ENCODE measurements at places on chromosomes 4 and X.

DNA sequence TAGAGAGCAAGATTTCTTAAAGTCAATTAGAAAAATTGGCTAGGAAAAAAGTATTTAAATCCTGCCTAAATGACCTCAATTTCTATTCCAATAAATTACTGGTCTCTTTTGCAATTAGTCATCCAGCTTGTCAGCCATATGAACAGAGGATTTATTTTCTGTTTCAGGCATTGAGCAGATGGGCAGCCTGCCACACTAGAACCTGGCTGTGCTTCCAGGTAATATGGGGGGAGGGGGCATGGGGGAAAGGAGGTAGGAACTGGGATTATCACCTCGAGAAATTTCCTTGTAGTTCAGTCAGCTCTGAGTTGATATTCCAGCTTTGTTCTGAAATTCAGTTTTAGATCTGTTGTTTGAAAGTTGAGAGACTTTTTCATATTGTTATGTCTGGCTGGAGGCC is 206.3 kb upstream of the LCORL start:
- DNase-seq = no peak

- no peak for DNase-seq
Measured at GRCh38 chr4:55125763-55126541, 557 bp upstream of the KDR start.

DNA sequence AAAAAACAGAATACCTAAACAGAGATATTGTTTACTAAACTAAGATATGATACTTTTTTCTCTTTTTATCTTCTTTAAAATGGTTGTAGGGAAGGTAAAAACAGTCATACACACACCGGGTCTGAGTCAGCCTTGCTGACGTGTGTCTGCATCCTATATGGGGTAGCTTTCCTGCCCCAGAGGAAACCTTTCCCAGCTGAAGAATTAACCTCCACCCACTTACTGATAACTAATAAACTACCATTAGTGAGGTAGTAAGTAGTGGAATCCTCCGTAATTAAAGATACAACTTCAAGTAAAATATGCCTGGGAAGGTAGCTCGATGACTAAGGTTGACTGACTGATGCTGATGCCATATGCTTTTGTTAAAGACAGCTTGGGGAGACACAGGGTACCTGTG is 312.2 kb downstream of the DCTD start:
- no peak for DNase-seq

DNA sequence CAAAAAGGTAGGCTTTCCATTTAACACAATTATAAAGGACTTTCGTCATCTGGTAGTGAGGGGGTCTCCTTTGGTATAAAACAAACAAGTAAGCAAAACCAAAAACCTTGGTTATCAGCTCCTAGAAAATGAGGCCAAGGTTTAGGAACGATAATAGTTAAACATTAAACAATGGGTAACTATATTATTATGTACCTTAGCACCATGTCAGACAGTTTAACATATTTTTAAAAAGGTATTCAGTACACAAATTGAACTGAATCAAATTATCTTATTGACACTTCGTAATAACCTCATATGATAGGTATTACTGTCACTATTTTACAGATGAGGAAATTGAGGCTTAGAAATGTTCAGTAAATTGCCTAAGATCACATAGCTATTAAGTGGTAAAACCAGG is 32.1 kb upstream of the RAB9B start:
- DNase-seq = no peak

DNA sequence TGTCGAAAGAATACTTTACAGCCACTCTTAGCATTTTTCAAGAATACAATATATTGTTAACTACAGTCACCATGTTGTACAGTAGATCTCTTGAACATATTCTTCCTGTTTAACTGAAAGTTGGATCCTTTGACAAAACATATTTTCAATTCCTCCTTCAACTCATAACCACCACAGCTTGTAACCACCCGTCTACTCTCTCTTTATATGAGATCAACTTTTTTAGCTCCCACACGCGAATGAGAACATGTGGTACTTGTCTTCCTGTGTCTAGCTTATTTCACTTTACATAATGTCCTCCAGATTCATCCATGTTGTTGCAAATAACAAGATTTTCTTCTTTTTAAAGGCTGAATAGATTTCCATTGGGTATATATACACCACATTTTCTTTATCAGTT is 338.3 kb upstream of the IGFBP7 start:
- DNase-seq = no peak

- DNase-seq = no peak
Measured at GRCh38 chr4:10123227-10124101, 6.9 kb upstream of the WDR1 start.

GRCh38 chr4:156559346-156559745 is 412.3 kb downstream of the PDGFC start:
- DNase-seq = no peak

GRCh38 chr4:99052902-99053301 is 35.7 kb downstream of the ADH5 start:
- no peak for DNase-seq

GRCh38 chr4:20403290-20403689 is 151.6 kb downstream of the SLIT2 start:
- DNase-seq = no peak

DNA sequence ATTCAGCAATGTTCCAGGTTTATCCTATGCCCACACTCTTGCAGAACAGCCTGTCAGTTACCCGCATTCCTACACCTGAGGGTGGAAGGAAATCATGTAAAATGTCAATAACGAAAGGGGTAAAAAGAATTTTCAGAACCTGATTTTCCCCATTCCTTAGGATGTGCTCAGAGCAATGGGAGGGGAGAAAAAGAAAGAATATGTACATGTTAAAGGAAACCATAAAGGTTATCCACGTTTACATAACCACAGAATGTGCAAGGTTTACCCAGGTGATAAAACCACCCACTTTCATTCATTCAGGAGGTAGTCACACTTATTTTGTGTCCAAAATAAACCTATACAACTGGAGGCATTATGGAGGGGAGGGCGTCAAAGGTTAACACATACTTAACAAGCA is 335.5 kb downstream of the ZNF674 start:
- DNase-seq = no peak

GRCh38 chr4:1021386-1022050 is 10.1 kb downstream of the FGFRL1 start:
- no peak for DNase-seq

- no peak for DNase-seq
Measured at GRCh38 chrX:2698604-2699003, 7.5 kb downstream of the CD99 start.

GRCh38 chr4:40629401-40630334 is at the start of gene RBM47:
TSS of gene RBM47 (minus strand) at chr4:40629864. CDS start at chr4:40438893, 190,971 bp downstream.
- DNase-seq = no peak

DNA sequence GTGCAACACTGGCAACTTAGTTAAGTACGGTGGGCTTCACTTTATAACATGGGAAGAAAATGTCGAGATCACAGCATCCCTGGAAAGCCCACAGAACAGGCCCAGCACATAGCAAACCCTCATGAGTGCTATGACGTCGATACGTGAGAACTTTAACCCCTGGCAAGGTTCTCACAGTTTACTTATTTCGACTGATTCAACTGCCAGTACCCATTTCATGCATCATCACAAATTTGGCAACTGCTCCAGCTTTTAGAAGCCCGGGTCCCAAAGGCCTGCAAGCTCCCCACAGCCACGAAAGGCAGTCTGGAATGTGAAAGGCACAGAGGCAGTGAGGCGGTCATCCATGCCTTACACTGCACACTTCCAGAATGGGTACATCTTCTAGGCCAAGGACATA is 41.2 kb downstream of the RELL1 start:
- DNase-seq = no peak

DNA sequence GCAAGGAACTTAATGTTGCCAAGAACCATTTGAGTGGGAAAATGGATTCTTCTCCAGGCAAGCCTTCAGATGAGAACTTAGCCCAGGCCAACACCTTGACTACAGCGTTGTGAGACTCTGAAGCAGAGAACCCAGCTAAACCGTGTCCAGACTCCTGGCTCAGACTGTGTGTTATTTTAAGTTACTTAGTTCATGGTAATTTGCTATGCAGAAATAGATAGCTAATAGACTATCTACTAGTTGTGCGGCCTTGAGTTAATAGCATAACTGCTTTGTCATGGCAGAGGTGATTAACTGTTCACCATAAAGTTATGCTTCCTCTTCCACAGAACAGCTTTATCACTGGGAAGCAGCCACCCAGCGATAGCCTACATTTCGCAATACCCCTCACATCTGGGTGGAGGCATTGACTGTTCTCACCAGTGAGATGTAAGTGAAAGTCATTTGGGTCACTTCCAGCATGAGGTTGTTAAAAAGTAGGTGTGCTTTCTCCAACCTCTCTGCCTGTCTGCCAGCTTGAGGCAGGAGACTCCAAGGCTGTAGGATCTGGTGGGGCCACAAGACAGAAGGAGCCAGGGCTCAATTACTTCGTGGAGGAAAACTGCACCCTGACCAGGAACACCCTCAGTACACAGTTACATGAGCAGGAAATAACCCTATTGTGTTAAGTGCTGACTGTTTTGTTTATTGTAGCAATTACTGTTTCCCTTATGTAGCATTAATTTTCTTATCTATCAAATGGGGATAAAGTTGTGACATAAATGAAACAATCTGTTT is 94.2 kb downstream of the GPAT3 start:
- DNase-seq = no peak

DNA sequence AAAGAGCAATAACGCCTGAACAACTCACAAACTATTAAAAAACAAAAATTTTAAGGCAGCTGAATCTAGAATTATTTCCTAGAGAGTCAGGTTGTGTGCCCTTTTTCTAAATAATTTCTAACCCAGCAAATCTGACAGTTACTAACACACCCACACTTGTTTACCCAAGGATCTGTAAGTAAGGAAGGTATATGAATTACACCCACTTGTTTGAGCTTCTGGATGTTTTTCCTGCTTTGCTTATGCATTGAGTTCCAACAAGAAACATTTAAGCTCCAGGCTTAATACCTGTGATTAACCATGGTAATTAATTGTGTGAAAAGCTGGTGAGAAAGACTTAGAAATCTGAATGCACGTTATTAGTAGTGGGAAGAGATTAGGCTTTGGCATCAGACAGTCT is 1.5 kb downstream of the NIPAL1 start:
- DNase-seq = no peak

DNA sequence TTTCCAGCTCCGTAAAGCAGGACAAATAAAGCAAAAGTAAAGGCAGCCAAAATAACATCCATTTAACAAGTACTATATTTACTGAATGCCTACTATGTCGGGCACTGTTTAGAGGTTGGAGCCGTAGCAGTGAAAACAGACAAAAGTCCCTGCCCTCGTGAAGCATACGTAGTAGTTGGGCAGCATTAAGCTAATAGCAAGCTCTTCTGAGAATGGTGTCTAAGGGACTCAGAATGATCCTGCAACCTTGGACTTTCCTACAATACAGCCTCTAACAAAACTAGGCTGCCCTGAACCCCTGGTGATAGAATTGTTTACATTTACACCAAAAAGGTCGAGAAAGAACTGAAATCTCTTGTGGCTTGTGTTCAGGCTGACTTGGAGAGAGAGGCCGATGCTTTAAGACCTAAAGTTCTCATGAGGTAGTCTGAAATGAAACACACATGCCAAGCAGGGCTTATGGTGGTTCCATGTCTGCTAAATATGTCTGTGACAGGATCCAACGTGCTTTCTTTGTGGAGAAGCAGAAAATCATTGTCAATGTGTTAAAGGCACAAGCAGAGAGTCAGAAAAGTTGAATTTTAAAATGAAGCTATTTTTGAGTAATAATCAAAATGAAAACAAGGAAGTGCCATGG is 898 bp upstream of the PDGFC start:
- DNase-seq = no peak

GRCh38 chr4:186845137-186845842 is 121.6 kb upstream of the FAT1 start:
- DNase-seq = no peak

DNA sequence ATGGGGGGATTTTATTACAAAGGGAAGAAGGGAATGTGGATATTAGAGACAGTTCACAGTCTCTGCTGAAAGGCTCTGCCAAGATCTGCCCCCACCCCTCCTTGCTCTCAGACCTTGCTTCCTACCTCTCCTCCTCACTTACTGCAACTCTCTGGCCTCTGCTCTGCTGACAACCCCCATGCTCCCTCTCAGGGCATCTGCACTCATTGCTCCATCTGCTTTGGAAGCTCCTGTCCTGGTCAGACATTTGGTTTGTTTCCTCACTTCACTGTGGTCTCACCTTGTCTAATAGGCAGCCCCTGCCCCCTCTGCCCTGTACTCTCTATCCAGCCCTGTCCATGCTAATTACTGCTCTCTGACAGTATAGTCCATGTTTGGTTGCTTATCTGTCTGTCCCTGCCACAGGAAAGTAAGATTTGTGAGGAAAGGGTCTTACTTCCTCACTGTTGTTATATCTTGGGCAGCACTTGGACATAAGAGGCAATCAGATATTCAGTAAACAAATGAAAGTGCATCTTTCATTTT is 189.3 kb downstream of the PTTG2 start:
- DNase-seq = no peak

GRCh38 chr4:129905256-129905655 is 809.3 kb downstream of the C4orf33 start:
- DNase-seq = no peak

GRCh38 chr4:128322311-128322710 is 34.7 kb upstream of the PGRMC2 start:
- no peak for DNase-seq

DNA sequence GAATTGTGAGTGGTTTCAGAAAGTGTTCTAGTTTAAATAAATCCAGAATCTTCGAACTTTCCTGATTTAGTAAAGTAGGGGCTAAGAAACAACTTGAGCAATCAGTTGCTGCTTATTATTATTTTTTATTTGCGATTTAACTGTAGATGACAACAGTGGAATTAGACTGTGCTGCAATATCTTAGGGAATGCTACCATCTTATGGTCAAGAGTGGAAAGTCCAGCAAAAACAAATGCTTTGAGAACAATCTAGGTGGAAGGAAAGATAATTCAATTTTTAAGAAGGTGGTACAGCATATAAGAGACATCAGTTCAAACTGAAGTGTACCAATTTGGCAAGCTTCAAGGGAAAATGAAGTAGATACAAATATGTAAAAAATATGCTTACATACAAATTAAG is 73.3 kb downstream of the CYLC1 start:
- no peak for DNase-seq

DNA sequence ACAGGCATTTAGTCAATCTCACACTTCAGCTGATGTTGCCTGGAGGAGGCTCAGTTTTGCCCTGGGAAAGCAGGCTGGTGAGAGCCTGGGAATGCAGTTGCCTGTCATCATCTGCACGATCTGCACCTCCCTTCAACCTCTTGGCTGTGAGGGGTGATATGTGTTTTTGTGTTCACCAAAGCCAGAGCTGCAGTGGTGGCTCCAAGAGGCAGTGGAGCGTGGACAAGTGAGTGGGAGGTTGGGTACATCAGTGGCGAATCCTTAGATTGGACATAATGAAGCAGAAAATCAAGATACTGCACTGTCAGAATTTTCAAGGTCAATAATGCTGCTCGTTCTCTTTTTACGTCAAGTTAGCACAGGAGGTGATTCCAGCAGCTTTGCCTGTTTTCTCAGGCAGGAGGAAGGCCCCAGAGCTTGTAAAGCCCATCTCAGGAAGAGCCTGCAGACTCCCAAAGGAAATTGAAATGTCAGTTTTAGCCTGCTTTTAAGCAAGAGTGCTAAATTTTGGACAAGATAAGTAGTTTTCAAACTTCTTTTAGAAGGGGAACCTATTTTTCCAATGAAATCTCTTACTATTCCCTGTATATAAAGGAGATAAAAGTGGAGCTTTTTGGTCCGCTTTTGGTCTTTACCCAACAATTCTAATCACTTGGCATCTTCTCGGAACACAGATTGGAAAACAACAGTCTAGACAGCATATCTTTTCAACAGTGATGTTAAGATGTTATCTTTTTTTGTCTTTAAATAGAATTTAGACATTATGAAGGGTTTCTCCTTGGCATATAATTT is 92.8 kb downstream of the FRAS1 start:
- DNase-seq = no peak

Data from nucleus accumbens (tissue), 56 donors.